ENCODE measurements at places on chromosomes 4 and X.

DNA sequence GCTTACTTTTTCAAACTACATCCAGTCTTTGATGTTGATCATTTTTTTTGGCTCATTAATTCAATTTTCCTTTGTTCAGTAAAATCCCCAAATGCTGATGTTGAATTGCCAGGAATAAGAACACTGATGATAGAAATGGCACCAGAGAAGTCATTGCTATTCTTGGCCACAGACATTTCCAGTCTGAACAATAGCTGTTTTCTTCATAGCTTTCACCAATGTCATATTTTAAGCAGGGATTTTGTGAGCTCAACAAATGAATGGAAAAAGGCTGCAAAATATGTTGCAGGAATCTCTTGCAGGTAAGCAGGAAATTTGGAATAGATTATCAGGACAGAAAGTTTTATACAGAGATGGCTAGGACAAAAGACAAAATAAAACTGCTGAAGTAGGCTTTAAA is 40.5 kb upstream of the GLRB start:
- DNase-seq, result no peak

GRCh38 chr4:159052315-159052714 is 50.6 kb upstream of the RAPGEF2 start:
- no peak for DNase-seq

GRCh38 chr4:110484029-110484428 is 8.1 kb downstream of the ENPEP start:
- DNase-seq, result no peak

GRCh38 chrX:11725631-11726442 is 32.2 kb upstream of the MSL3 start:
- no peak for DNase-seq

- DNase-seq, result no peak
Observed at GRCh38 chrX:150649096-150649870, 43.9 kb upstream of the MTMR1 start.

GRCh38 chr4:113444386-113444785 is 317.2 kb downstream of the CAMK2D start:
- no peak for DNase-seq

DNA sequence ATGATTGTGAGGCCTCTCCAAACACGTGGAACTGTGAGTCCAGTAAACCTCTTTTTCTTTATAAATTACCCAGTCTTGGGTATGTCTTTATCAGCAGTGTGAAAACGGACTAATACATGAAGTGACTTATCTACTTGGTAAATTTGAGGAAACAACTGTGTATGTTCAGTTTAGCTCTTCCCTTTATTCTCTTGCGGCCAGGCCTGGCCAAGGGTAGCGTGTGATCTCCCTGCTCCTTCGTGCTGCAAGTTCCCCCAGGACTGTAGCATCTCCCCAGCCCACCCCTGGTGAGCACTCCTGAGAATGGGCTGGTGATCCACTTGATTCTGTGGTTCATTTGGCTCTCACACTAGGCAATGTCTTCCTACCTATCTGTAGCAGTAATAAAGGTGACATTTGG is 53.2 kb upstream of the CHRNA9 start:
- DNase-seq, result no peak

DNA sequence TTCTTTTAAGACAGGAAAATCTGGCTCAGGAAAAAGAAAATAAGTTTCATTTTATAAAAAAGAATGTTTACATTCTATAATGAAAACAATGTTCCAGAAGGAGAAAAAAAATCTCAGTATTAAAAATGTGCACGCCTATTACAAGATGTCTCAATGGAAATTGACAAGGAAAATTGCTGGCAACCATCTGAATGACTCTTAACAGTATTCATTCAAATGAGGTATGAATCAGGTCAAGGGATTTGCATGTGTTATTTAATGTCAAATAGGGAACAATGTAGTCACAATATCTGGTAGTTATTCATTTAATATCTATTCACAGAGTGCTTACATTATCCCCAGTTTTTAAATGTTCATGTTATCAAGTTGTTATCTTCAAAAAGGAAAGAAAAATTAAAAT is 208.4 kb upstream of the TRAM1L1 start:
- no peak for DNase-seq

DNA sequence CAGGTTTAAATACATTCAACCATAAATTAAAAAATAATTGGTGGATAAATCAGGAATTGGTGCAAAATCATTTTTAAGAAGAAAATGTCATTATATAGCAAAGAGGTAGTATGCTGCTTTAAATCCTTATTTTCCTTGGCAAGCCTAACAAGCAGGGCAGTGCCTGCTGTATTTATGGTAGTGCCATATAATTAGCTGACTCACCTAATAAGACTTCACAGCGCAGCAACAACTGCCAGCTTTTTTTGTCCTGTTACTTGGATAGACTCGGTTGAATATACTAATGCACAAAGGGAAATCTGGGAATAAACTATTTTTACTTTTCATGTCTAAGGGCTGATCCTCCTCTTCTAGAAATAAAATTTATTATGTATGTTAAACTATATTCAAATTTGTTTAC is 99.1 kb downstream of the SNCA start:
- DNase-seq, result no peak

DNA sequence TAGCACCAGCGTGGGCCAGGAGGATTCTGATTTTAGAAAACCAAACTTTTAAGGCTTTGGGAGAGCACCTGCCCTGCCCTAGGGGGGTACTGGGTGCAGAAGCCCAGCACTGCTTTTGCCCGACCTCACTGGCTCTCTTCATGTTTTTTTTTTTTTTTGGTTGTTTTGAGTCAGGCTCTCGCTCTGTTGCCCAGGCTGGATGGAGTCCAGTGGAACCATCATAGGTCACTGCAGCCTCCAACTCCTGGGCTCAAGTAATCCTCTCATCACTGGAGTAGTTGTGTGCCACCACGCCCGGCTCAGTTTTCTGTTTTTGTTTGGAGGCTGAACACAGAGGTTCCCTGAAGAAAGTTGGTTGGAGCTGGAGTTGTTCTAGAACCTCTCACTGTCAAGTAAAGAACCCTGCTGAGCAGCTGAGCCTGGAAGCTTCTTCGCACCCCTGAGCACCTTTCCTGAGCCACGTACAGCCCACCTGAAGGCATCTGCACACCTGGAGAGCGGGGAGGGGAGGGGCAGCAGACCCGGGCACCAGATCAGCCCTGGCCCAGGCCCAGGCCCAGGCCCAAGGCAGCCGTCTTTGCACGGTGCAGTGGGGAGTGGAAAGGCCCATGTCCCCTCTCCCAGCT is 49.5 kb downstream of the SHROOM2 start:
- DNase-seq, result no peak

- DNase-seq, result no peak
Observed at GRCh38 chr4:26194764-26195163, 126.0 kb upstream of the RBPJ start.

- no peak for DNase-seq
Observed at GRCh38 chr4:6365545-6366086, 96.0 kb downstream of the WFS1 start.

- peak; percentile 60 for DNase-seq
Observed at GRCh38 chrX:117973110-117973807, 143.4 kb downstream of the KLHL13 start.

DNA sequence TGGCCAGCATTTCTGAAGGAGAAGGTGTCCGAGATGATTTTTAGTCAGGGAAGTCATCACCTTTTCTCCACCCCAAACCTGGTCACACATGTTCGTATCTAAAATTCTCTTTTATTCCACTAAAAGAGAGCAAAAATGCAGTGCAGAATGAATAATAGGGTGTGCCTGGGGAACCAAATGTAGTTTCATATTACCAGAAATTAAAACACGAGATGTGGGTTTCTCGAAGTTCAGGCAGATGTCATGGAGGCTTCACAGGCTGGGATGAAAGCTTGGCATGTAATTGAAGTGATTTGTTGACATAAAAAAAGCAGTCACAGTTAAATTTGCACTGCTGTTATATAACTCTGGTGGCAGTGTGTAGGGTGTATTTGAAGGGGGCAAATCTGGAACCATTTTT is 165.5 kb upstream of the PDE5A start:
- no peak for DNase-seq
